ENCODE measurements at places on chromosomes 6 and 20.

DNA sequence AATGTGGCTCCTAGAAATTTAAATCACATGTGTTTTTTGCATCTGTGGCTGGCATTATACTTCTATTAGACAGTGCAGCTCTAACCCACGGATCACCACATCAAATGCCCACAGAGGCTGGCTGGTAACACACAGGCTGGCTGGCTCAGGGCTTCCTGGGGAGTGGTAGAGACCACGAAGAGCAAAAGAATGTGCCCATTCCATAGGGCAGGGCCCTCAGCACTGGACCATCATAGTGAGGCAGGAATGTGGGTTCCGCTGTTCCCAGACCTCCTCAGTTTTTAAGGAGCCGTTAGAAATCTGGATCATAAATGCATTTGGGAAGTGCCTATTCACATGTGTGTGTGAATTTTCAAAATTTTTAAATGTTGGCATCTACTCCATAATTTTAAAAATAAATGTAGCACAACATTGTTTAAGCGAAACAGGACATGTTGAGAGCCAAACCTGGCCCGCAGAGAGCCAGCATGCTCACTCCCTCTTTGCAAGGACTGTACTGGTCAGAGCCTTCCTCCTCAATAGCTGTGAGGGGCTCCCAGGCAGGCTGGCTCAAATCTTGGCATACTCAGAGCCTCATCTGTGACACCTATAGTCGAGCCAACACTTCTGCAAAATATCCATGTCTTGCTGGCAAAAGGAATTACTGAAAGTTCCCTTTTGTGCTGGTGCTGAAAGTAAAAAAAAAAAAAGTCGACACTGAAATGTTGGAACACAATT, 190.5 kb downstream of the FNDC1 start:
- no peak for DNase-seq

GRCh38 chr6:130425537-130425936, 59.7 kb downstream of the TMEM200A start:
- no peak for DNase-seq

DNA sequence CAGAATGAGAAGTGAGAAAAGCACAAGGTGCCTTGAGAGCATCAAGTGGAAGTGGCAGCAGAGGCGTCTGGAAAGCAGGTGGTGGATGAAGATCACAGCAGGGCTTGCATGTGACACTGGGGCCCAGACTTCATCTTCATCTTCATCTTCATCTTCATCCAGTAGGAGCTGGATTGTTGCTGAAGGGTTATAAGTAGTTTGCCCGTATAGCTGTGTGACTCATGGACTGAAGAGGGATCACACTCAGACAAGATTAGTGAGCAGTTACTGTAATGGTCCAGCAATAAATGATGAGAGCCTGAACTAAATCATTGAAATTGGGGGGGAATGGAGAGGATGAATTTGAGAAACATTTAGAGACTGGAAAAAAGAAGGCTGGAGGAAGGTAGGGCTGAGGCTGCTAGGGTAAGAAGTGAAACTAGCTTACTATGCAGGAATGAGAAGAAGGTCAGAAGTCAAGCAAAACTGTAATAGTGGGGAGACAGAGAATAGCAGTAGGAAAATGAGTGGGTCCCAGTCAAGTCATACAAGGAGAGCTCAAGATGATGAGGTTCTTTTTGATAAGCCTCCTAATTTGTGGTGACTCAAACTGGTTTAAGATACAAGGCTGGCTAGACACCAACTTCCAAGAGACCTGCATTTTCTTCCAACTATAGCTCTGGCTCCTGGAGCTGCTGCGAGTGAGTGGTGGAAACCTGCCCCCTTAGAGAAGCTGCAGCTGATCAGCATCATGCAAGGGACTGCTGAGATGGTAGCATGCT, 92.3 kb upstream of the BEND6 start:
- no peak for DNase-seq

GRCh38 chr6:112806163-112806865, 459.2 kb downstream of the RFPL4B start:
- no peak for DNase-seq

- no peak for DNase-seq
Measured at GRCh38 chr6:131372535-131372934, 200.5 kb upstream of the ARG1 start.

DNA sequence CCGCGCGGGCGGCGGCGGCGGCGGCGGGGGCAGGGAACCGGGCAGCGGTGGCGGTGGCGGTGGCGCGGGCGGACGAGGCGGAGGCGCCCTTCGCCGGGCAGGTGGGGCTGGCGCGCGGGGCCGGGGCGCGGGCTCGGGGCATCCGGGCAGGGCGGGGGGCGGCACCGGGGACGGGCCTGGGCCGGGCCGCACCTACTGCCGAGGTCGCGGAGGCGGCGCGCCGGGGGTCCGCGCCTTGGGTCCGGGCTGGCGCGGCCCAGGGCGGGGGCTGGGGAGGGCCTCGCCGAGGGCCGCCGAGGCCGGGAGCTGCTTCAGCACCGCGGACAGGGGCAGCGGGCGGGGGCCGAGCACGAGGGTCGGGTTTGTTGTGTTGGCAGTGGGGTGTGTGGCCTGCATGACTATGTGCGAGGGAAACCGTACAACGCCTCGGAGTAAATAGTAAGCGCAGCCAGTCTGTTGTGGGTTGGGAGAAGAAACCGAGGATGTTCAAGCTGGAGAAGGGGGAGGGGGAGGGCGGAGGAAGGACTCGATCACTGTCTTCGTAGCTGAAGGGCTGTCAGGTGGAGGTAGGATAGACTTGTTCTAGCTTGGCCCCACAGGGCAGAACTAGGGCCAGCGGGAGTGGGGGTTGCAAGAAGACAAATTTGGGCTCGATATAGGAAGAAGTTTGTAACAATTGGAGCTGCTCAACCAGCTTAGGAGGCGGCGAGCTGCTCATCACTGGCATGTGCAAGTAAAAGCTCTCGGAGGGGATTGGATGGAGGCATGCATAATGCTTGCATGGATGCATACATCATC, 593 bp downstream of the MMP24 start:
- DNase-seq, result no peak

DNA sequence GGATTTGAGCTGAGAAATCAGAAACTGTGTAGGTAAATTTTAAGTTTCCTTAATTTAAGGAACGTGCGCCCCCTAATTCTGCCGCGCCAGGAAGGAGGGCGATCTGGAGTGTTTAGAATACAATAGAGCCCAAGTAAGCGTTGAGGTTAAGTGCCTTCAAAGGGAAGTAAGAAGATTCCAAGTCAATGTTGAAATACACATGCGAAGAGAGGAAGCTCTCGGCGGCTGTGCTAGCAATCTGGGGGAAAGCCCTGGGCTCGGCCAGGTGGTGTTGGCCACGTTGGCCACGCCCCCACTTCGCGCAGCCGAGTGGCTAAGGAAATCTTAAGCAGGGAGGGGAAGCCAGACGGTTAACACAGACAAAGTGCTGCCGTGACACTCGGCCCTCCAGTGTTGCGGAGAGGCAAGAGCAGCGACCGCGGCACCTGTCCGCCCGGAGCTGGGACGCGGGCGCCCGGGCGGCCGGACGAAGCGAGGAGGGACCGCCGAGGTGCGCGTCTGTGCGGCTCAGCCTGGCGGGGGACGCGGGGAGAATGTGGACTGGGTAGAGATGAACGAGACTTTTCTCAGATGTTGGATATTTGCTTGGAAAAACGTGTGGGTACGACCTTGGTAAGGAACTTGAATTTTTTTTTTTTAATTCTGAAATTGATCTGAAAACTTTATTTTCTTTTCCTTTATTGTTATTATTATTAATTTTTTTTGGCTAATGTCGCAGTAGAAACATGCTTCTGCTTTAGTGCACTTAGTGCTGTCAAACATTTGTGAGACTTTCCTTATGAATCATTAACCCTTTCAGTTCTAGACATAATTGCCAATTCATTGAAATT, at the start of gene PRDM1:
Gene PRDM1 (plus strand): TSS at position 353 of the 830 bp plus-strand sequence. CDS start 218 bp downstream, at position 571.
- peak; percentile 83 for DNase-seq

- DNase-seq, result no peak
Measured at GRCh38 chr6:80550281-80550680, 443.8 kb downstream of the BCKDHB start.

DNA sequence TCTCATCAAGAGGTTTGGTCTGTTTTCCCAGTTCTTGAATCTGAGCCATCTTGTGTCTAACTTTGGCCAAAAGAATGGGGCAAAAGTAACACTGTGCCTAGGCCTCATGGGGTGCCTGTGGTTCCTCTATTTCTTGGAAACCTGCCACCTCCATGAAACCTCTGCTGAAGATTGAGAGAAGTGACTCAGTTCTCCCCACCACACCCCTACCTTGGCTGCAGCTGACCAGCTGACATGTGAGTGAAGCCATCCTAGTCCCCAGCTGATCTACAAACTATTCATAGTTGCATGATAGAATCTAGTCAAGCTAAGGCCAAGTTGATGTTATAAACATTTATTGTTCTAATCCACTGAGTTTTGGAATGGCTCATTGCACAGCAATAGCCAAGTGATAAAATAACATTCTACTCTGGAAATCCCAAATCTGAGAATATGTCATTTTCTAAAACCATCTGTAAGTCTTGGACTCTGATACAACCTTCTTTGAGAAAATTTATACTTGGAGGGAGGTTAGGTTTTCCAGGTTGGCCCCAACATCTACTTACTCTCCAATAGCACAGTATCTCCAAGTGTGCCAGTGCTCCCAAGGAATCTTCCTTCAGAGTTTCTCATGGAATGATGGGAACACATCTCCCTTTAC, 107.0 kb upstream of the SMLR1 start:
- DNase-seq, result no peak
